CD4-positive, CD25-positive, alpha-beta regulatory T cell (primary cell): ENCODE measurements at places on chromosomes 5 and 9. TPM values are rescaled to one million over a fixed set of nuclear protein-coding genes. Genes with fewer than 3 reads are reported as not detected.

DNA sequence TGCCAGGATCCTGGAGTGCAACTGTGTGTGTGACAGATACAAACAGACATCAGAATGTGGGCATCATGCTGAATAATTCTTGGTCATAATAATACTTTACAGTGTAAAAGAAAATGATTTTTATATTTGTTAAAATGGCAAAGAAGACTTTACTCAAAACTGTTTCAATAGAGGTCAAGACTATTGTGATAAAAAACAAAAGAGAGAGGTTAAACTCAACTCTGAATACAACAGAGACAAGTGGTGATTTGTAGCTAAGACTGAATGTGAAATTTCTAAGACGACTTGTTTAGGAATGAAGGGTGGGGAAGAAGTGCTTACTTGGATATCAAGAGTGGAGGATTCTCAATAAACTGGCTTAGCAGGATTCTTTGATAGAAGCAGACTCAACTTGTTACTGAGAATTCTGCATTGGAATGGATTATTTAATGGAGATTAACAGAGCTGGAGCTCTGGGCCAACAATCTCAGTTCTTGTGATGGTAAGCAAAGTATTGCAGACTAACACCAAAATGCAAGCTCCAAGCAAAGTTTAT is 457.4 kb upstream of the CDH18 start:
- DNase-seq: no peak

Gene OR1K1
- total RNA-seq: not detected

Gene EIF4E1B
- total RNA-seq: not detected

GRCh38 chr9:126472948-126473298 is 140.8 kb upstream of the LMX1B start:
- no peak for DNase-seq

GRCh38 chr9:129656795-129657390 is 8.6 kb upstream of the PRRX2 start:
- DNase-seq: no peak

- no peak for DNase-seq
These were observed 210.5 kb downstream of the FSTL4 start for GRCh38 chr5:133401731-133402347.

DNA sequence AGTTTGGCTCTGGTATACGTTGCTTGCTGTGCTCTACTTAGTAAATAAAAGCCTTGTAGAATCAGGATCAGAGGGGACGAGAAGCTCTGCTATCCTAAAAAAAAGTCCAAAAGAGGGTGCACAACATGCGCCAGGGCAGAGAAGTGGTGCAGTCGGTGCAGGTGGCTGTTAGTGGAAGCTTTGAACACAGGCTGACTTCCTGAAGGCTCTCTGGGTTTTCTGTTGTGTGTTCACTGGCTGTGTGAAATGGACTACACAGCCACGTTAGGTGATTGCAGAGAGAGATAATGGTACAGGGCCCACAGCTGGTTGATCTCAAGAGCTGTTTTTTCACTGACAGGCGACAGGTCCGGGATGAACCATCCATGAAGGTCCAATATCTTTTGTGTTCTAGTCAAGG is 167.4 kb downstream of the TMEM167A start:
- DNase-seq: no peak

Gene CEL
- total RNA-seq: 0.37 TPM

Gene FOXD4L4
- not detected for total RNA-seq

Gene TTC23L
- not detected for total RNA-seq

GRCh38 chr9:75624998-75625397 is 265.5 kb upstream of the PCSK5 start:
- no peak for DNase-seq

Gene TBC1D13
- total RNA-seq: 24.3 TPM

Gene SOWAHA
- total RNA-seq: not detected

DNA sequence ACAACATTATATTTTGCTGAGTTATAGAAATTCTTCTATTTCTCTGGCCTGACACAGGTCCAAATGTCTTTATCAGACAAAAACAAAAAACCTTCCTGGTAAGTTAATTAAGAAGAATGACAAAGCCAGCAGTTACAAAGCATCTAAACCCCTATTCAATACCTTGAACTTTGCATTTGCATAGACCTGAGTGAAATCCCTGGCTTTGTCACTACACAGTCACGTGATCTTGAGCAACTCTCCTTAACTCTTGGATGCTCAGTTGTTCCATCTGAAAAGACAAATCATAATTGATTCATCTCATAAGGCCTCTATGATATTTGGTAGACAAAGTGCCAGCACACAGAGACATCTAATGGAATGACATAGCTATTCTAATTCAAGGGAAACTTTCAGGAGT is 166.6 kb upstream of the PPP1R2B start:
- DNase-seq: no peak

GRCh38 chr5:170617533-170618490 is 114.0 kb downstream of the KCNIP1 start:
- DNase-seq: no peak
